T-helper 2 cell (primary cell): ENCODE measurements at places on chromosomes 5 and 9.

- no peak for DNase-seq
Measured at GRCh38 chr5:137751869-137752491, 2.2 kb downstream of the HNRNPA0 start.

- no peak for DNase-seq
Measured at GRCh38 chr9:120713257-120714087, 798 bp downstream of the MEGF9 start.

DNA sequence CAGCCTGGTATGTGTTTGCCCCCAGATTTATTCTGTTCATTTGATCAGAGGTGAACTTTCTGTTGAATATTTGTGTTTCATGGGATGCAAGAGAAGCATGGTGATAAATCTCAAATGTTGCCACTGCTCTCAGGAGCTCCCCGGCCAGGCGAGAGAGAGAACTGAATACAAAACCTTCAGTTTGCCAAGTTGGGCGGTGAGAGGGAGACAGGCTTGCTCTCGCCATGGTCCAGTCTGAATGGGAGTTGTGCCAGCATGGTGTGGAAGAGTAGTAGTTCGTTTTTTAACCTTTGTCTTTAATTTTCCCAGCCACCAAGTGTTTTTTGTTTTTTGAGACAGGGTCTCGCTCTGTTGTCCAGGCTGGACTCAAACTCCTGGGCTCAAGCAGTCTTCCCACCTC, 2.7 kb downstream of the NTMT1 start:
- no peak for DNase-seq

- DNase-seq: no peak
Measured at GRCh38 chr5:107367939-107368338, 302.8 kb downstream of the EFNA5 start.

- no peak for DNase-seq
Measured at GRCh38 chr5:13511442-13511841, 433.0 kb downstream of the DNAH5 start.

DNA sequence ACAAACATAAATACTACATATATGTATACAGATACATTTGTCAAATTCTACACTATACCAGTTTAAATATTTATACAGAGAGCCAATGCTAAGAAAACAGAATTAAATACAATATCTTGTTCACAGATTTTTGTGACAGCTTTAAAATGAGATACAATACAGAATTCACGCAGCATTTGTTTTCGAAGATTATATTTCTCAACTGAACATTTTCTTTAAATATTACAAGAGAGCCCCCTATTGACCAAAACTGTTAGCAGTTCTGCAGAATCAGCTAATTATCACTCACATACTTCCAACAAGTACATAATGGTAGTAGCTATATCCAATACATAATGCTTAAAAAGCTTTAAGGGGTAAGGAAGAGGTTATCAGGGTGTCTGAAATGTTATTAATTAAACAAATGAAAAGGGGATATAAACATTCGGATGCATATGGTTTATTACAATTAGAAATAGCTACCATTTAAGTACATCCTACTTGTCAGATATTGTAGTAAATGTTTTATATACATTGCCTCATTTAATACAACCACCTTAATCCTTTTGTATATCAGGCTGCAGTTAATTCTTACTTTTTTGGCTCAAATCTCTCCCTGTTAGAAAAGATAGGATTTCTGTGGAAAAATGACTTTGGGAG, 31.7 kb downstream of the ZDHHC21 start:
- DNase-seq: no peak

DNA sequence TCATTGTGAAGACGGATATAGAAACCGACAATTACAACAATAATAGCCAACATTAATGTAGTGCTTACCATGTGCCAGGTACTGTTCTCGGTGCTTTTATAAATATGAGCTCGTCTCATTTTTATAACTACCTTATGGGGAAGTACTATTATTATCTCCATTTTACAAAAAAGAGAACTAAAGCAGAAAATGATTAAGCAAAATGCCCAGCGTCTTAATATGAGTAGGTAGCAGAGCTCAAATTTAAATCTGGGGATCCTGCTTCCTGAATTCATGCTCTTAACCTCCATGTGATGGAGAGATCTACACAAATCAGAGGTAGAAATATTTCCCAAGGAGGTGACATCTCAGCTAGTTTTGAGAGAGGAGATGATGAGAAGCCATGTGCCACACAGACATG, 256.9 kb downstream of the TRIM32 start:
- no peak for DNase-seq

GRCh38 chr5:77518304-77518703, 26.2 kb upstream of the WDR41 start:
- no peak for DNase-seq

DNA sequence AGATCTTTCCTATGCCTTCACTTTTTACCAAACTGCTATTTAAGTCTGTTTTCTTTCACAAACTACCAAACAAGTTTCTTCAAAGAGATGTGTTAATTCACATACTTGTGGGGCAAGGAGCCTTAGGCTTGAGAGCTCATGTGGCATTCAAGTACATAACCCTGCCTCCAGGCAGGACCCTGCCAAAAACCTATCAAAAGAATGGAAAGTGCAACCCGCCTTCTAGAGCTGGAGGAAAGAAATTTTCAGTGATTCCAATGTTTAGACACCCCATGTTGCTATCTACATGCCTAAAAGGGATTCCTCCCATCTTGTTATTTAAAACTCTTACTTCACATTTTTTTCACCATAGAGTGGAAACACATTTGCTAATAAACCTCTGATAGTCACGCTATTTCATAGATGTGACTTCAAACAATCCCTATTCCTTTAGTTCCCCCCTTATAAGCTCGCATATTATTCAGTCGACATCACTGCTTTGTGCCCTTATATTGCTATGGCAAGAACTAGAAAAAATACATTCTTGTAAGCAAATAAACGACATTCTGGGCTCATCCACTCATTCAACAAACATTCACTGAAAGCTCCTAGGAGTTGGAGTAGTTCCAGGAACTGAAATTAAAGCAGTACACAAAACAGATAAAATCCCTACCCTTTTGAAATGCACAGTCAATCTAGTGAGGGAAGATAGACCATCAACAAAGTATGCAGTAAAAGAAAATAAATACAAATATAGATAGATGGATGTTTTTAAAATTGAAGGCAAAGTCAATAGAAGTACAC, 518.1 kb downstream of the ELAVL2 start:
- DNase-seq: no peak

DNA sequence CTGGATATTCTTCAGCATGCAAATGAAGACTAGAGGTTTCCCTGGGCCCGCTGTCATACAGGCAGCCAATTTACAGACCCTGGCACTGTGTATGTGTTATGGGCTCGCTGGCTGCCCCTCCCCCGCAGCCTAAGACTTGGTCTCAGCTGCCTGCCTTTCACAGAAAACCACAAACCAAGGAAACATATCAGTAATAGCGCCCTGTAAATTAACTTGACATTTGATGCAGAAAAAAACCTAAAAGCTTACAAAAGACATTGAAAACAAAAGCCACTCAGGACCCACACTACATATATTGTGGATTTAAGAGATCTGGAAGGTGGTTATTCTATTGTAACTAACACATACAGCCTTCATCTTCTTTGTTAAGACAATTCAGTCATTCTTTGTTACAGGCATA, 287.0 kb upstream of the TMEM161B start:
- DNase-seq: no peak

DNA sequence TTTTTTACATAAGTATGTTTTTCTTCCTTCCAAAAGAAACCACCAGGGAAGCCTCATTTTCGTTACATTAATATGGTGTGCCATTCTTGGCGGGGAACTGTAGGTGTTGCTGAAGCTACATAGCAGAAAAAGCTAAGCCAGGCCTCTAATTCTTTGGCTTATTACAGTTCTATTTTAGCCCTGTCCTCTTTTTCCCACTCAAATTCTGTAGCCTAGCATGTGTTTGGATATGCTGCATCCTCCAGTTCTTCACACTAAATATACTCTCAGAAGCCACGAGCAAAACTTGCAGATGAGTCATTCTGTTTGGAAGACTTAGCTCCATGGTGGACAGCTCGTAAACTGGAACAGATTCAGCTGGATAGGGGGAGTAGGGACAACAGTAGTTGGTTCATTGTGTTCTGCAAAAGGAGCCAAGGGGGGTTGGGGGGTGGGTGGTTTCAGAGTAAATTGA, 369.4 kb downstream of the TMEM161B start:
- no peak for DNase-seq

- DNase-seq: no peak
Measured at GRCh38 chr5:158843305-158843704, 256.4 kb downstream of the EBF1 start.
